ENCODE measurements at places on chromosomes 7 and 10. TPM values are rescaled to one million over a fixed set of nuclear protein-coding genes. Genes with fewer than 3 reads are reported as not detected.

CTAGE6 gene
- total RNA-seq = 1.8 TPM

NPC1L1 gene
- not detected for total RNA-seq

STOX1 gene
- total RNA-seq = 0.86 TPM

NEUROD6 gene
- not detected for total RNA-seq

TET1 gene
- 2.9 TPM for total RNA-seq

ANXA8L1 gene
- not detected for total RNA-seq

PLXDC2 gene
- not detected for total RNA-seq

NRAP gene
- not detected for total RNA-seq

PHKG1 gene
- total RNA-seq = 1.7 TPM

C10orf67 gene
- total RNA-seq = 0.18 TPM

ITGB1 gene
- total RNA-seq = 66.2 TPM

PNLIPRP3 gene
- total RNA-seq = not detected

PTF1A gene
- total RNA-seq = not detected

SLC13A1 gene
- total RNA-seq = not detected

ZNF511 gene
- 44.5 TPM for total RNA-seq
